Fibroblast of the aortic adventitia (primary cell): ENCODE measurements at places on chromosomes 16 and 17. TPM values are rescaled to one million over a fixed set of nuclear protein-coding genes. Genes with fewer than 3 reads are reported as not detected.

The HNF1B gene
- total RNA-seq, result not detected in 2 replicates

DNA sequence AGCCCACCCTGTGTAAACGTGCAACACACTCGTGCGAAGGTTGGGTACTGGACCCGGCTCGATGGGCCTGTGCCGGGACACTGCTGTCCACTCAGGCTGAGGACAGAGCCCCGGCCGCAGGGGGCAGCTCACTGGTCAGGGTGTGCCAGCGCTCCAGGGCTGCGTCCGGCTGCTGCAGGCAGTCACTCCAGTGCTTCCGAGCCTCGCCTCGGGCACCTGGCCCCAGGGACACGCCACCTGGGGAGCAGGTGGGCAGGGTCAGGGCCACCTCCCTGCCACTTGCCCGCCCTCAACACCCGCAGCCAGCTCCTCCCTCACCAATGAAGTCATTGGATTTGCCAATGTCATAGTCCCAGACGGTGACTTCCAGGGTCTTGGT lies 4.7 kb downstream of the DOC2A start:
- no peak for DNase-seq

The TLCD2 gene
- total RNA-seq, result 4.5 and 10.1 TPM in 2 replicates

The TLCD3B gene
- total RNA-seq, result 0.18 TPM in 1 of 2 replicates, not detected in the other

- no peak for DNase-seq
Observed at GRCh38 chr16:19231881-19232280, 53.6 kb upstream of the CLEC19A start.

DNA sequence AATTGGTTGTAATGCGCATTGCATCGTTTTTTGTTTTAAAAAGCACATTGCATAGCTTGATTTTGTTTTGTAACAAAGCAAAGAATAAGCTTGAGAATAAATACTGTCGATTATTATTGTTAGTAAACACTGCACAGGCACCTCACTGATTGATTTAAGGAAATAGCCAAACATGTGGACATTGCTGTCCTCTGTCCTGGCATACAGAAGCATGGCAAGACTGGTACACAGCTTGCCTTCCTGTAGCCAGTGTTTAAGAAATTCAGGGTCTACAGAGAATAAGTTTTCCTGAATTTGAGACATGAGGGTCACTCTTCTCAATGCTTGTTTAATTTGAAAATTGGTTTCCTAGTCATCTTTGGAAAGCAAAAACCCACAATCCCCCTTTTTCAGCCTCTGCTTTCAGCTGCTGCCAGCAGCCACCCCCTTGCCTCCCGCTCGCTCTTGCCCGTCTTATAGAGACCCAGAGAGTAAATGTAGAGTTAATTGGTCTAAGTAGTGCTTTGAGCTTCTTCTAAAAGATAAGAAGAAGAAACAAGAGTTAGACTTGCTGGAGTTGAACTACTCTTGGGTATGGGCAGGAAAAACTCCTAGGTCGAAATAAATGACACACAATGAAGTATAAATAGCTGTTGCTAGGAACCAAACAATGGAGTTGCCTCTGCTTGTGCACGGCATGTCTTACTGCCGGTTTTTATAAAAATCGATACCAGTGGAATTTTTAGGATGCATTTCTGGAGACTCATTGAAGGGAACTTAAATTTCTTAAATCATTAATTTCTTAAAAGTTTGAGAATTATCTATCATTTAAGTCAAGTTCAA lies 116.6 kb downstream of the MRTFB start:
- DNase-seq, result no peak

The ACAP1 gene
- 0.72 TPM in 1 of 2 replicates, not detected in the other for total RNA-seq

The IL34 gene
- 3.4 and 10.9 TPM in 2 replicates for total RNA-seq

- no peak for DNase-seq
Observed at GRCh38 chr17:42845918-42846593, 1.7 kb downstream of the AOC2 start.

The GNAO1 gene
- 0.09 TPM in 1 of 2 replicates, not detected in the other for total RNA-seq

- DNase-seq, result no peak
Observed at GRCh38 chr17:27339198-27339835, 45.4 kb downstream of the WSB1 start.

The MYH1 gene
- 0.08 TPM in 1 of 2 replicates, not detected in the other for total RNA-seq

The GLOD4 gene
- total RNA-seq, result 49.9 and 75.6 TPM in 2 replicates

DNA sequence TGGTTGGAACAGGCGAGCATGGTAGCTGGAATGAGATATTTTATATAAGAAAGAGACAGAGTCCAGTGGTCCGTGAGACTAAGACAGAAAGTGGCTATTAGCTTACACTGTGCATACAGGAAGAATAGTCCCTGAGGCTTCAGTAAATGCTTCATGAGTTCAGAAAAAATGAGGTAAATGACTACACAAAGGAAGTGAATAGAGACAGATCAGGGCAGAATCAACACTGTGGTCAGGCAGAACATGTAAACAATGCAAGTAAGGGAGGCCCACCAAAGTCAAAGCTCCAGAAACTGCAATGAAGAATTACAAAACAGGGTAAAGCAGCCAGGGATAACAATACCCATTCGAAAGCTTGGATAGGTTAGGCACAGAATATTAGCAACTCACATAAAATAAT lies 4.8 kb downstream of the ABCA10 start:
- DNase-seq, result peak; percentile 69

The PROCA1 gene
- 0.49 and 1.5 TPM in 2 replicates for total RNA-seq

- no peak for DNase-seq
Observed at GRCh38 chr16:78177218-78177617, 77.8 kb downstream of the WWOX start.

GRCh38 chr16:35177851-35178250 lies 1718.4 kb downstream of the TP53TG3F start:
- no peak for DNase-seq

- no peak for DNase-seq
Observed at GRCh38 chr17:56583772-56584171, 9.7 kb upstream of the NOG start.

GRCh38 chr17:45228763-45229539 lies 7.3 kb downstream of the FMNL1 start:
- DNase-seq, result peak; percentile 93

The TBC1D3C gene
- total RNA-seq, result not detected in 2 replicates

GRCh38 chr16:85878875-85879274 lies 20.1 kb upstream of the IRF8 start:
- peak; percentile 68 for DNase-seq

- DNase-seq, result no peak
Observed at GRCh38 chr17:9828296-9829295, 2.9 kb downstream of the GLP2R start.

The ALDH3A1 gene
- total RNA-seq, result 0.54 TPM in 1 of 2 replicates, not detected in the other

DNA sequence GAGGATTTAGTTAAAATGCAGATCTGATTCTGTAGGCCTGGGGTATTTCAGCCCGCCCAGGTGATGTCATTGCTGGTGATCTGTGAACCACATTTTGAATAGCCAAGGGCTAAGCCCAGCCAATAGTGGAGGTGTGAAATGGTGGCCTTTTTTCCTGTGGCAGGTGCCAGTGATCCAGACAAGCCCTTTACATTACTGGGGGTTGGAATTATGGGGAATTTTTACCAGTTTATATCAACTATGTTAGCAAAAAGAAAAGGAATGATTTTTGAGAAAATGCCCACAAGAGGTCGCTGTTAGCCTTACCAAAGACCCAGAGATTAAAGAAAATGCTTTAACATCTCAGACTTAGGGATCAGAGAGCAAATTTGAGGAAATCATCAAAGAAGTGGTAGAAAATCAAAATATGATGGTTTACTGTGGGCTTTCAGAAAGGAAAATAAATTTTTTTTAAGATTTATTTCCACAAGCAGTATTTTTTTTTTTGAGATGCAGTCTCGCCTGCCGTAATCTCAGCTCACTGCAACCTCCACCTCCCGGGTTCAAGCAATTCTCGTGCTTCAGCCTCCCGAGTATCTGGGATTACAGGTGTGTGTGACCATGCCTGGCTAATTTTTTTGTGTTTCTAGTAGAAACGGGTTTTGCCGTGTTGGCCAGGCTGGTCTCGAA lies 3.9 kb downstream of the VPS35L start:
- DNase-seq, result peak; percentile 88

DNA sequence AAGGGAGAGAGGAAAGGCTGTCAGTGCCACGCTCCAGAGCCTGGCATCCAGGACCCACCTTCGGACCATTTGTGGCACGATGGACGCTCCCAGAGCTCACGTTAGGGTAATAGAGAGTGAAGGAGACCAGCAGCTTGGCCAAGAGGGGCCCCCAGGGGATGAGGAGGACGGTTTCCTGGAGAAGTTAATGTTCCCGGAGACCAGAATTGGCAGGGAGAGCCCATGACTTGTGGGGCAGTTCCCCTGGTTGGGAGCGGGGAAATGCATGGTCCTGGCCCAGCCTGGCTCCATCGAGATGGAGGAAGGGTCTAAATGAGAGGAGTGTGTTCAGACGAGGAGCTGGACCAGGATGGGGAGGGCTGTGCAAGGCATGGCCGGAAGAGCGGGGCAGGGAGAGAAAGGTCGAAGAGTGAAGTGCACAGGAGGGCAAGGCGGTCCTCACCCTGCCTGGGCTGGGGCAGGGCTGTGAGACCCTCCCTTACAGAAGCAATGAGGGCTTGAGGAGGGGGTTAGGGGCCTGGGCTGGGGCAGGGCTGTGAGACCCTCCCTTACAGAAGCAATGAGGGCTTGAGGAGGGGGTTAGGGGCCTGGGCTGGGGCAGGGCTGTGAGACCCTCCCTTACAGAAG lies 2.9 kb upstream of the HIC1 start:
- no peak for DNase-seq

The MEFV gene
- total RNA-seq, result under 0.01 TPM in 1 of 2 replicates, not detected in the other

The GNG13 gene
- not detected in 2 replicates for total RNA-seq

DNA sequence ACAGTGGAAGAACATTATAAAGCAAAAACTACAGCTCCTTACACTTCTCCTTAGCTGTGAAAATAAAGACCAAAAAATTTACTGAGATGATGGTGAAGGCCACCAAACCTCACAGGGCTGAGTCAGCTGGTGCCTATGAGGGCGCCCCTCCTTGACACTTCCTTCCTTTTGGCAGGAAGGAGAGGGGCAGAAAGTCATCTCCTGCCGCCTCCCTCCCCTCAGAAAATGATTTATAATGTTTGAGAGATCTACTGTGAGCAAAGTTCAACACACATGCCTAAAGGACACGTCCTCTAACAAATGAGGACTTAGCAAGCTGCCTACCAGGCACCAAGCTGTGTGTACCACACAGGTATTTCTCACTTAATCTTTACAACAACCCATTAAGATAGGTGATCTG lies 245.7 kb downstream of the PRKCA start:
- DNase-seq, result no peak

The TNFRSF13B gene
- total RNA-seq, result not detected in 2 replicates

GRCh38 chr17:76196675-76197074 lies 43.6 kb downstream of the RNF157 start:
- peak; percentile 17 for DNase-seq

DNA sequence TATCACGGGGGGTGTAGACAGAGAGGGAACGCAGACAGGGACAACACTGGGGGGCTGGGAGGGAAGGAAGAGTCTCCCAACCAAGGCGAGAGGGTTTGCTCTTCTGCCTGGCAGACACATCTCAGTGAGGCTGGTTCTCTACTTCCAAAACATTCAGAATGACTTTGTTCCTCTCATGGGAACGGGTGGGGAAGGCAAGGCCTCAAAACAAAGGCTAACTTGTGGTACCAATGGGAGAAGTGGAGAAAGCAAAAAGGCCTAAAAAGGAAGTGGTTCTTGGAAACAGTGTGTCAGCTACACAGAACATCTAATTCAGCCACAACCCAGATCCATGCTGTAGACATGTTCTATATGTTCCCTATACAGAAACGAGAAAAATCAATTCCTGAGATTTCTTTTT lies 7.5 kb downstream of the FLOT2 start:
- peak; percentile 9 for DNase-seq

The ELMO3 gene
- 0.09 and 0.33 TPM in 2 replicates for total RNA-seq

The SLC47A1 gene
- 0.27 and 0.65 TPM in 2 replicates for total RNA-seq

GRCh38 chr16:71726476-71727315 lies 2.2 kb upstream of the PHLPP2 start:
- DNase-seq, result no peak

The PRSS27 gene
- total RNA-seq, result 0.65 and 1.3 TPM in 2 replicates

- no peak for DNase-seq
Observed at GRCh38 chr17:77206158-77206956, 65.6 kb downstream of the SEC14L1 start.

GRCh38 chr16:19960183-19960582 lies 75.5 kb upstream of the GPRC5B start:
- DNase-seq, result no peak

GRCh38 chr16:72482695-72483094 lies 310.7 kb upstream of the PMFBP1 start:
- DNase-seq, result no peak

DNA sequence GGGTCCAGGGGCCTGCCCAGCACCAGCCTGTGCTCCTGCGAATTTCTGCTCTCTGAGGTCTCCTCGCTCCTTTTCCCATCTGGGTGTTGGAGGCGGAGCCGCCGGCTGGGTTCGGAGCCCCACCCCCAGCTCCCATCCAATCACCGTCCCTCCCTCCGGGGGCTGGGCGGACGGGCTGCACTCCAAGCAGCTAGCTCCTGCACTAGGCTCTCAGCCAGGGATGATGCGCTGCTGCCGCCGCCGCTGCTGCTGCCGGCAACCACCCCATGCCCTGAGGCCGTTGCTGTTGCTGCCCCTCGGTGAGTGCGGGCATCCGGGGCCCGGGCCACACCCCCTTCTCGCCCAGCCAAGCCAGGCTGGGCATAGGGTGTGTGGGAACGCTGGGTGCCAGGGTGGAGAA lies at the start of gene NRN1L:
Gene NRN1L, plus strand, starts transcription at position 202 of the 400 bp plus-strand sequence. Its CDS starts 19 bp downstream, at position 221.
- peak; percentile 85 for DNase-seq

The FKBP10 gene
- 187 and 270 TPM in 2 replicates for total RNA-seq

The NOG gene
- total RNA-seq, result not detected in 2 replicates
